ENCODE measurements at places on chromosomes 3 and 15.

DNA sequence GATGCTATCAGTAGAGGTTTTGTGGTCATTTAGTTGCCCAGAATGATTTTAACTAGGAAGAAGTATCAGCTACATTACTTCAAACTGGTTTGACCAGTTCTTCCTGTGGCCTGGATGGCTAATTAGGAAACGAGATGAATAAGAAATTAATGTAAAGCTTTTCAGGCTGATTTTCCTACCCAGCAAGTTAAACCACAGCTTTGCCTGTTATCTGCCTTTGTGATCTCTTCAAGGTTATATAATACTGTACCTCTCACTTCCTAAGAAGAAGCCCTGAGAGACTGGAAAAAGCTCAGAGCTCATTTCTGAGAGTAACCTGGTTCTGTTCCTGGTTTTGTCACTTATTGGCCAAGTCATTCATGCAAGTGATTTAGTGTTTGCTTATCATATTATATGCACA is 782.2 kb upstream of the GOLIM4 start:
- DNase-seq = no peak
- H3K4me3 ChIP-seq = no peak overlapping the region
- H3K36me3 ChIP-seq = no peaks in the 10 kb centered on the region
- H3K27ac ChIP-seq = no peak overlapping the region
- H3K4me1 ChIP-seq = no peaks in the 10 kb centered on the region

- no peak overlapping the region for H3K27ac ChIP-seq
- H3K36me3 ChIP-seq = no peaks in the 10 kb centered on the region
- no peak overlapping the region for H3K4me3 ChIP-seq
- no peaks in the 10 kb centered on the region for H3K4me1 ChIP-seq
Observed at GRCh38 chr3:76403556-76403955, 618.2 kb upstream of the ZNF717 start.

DNA sequence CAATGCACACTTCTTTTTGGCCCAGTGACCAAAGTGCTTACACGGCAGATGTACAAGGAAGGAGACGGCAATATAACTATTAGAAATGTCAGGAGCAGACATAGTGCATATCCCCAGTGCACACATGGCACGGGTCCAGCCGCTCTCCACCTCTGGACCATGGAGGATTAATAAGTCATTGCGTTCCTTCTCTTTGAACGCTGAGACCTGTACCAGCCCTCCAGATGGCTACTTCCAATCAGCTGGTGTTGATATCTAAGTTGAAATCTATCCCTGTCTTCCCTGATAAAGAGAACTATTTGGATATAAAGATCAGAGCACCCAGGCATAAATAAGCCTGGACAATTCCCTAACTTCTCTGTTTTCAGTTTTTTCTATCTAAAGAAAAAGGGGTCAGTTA is 212.5 kb downstream of the CADPS start:
- no peak overlapping the region for H3K4me3 ChIP-seq
- H3K4me1 ChIP-seq = no peaks in the 10 kb centered on the region
- no peak overlapping the region for H3K27ac ChIP-seq
- H3K36me3 ChIP-seq = no peaks in the 10 kb centered on the region
- no peak for DNase-seq

DNA sequence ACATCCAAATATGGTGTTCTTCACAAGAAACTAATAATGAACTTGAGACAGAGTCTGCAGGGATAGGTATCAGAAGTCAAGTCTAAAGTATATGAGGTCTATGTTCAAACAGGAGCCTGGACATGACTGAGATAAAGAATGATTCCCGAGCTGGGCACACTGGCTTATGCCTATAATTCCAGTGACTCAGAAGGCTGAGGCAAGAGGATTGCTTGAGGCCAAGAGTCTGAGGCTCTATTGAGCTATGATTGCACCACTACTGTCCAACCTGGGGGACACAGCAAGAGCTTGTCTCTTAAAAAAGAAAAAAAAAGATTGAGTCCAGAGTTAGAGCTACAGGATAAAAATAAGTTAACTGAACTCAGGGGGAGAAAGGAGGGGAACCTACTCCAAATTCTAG is 246.5 kb downstream of the LRRN1 start:
- no peaks in the 10 kb centered on the region for H3K4me1 ChIP-seq
- no peaks in the 10 kb centered on the region for H3K36me3 ChIP-seq
- no peak overlapping the region for H3K4me3 ChIP-seq
- DNase-seq = no peak

GRCh38 chr15:85963262-85963760 is 116.4 kb upstream of the AGBL1 start:
- DNase-seq = no peak
- no peaks in the 10 kb centered on the region for H3K36me3 ChIP-seq
- no peak overlapping the region for H3K4me3 ChIP-seq
- H3K27me3 ChIP-seq = no peaks in the 10 kb centered on the region

- no peak overlapping the region for H3K27ac ChIP-seq
- peak; percentile 20 for DNase-seq
- H3K4me1 ChIP-seq = no peaks in the 10 kb centered on the region
- H3K4me3 ChIP-seq = no peak overlapping the region
- H3K27me3 ChIP-seq = no peaks in the 10 kb centered on the region
Observed at GRCh38 chr3:126127904-126128303, 44.0 kb upstream of the SLC41A3 start.

DNA sequence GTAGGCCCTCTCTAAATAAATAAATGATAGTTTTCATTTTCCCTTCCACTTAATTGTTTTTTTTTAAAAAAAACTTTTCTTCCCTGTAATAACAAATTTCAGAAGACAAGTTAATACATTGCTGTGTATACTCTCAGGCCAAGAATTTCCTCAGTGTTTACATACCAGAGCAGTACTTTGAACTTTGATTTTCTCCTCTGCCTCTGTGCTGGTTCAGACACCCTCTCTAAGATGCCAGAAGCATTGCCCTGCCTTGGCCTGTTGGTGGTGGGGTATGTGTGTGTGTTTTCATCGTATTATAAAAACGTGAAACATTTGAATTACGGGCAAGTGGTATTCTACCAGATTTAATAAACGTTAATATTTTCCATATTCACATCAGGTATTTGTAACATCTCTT is 70.1 kb downstream of the SMAD3 start:
- peaks cover 34% of the 10 kb centered on the region for H3K4me1 ChIP-seq
- peak overlapping the region; percentile 72 for H3K27ac ChIP-seq
- no peak overlapping the region for H3K4me3 ChIP-seq
- no peaks in the 10 kb centered on the region for H3K36me3 ChIP-seq
- no peak for DNase-seq
- no peaks in the 10 kb centered on the region for H3K27me3 ChIP-seq

DNA sequence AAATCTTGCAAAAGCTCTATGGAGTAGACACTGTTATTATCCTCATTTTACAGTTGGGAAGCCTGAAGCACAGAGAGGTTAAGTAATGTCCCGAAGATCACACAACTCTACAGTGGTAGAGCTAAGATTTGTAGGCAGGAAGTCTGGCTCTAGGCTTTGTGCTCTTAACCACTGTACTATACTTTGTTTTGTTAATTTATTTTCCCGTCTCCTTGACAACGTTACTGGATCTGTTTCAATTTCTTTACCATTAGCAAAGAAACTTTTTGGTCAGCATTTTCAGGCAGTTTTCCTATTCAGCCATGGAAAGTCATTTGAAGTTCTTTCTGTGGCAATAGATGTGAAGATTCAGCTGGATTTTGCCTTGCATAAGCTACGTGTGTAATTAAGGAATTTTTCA is 51.7 kb downstream of the OTOL1 start:
- H3K36me3 ChIP-seq = no peaks in the 10 kb centered on the region
- DNase-seq = no peak
- H3K4me1 ChIP-seq = no peaks in the 10 kb centered on the region
- H3K27me3 ChIP-seq = no peaks in the 10 kb centered on the region
- no peak overlapping the region for H3K27ac ChIP-seq

- no peaks in the 10 kb centered on the region for H3K27me3 ChIP-seq
- no peaks in the 10 kb centered on the region for H3K36me3 ChIP-seq
- no peak overlapping the region for H3K4me3 ChIP-seq
- H3K4me1 ChIP-seq = no peaks in the 10 kb centered on the region
- H3K27ac ChIP-seq = no peak overlapping the region
Observed at GRCh38 chr3:62605413-62606068, 232.2 kb upstream of the FEZF2 start.

GRCh38 chr15:97967881-97968280 is 7.4 kb downstream of the ARRDC4 start:
- H3K4me1 ChIP-seq = peaks cover 12% of the 10 kb centered on the region
- no peaks in the 10 kb centered on the region for H3K27me3 ChIP-seq
- no peak overlapping the region for H3K4me3 ChIP-seq
- no peak overlapping the region for H3K27ac ChIP-seq
- peaks cover 46% of the 10 kb centered on the region for H3K36me3 ChIP-seq

DNA sequence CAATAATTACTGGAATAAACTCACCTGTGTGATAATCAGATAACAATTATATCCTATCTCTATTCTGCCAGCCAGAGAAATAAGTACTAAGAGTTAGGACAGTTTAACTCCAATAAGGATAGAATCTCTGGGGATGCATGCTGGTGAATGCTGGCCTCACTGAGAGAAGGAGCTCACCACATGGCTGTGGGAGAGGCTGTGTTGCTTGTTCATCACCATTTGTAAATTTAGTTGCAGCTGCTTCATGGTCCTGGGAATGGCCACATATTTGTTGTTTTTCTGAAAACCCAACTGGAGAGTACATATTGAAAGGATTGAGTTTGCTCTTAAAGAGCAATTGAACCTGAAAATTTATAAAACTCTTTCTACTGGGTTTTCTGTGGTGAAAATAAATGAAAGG is 207.3 kb downstream of the NECTIN3 start:
- DNase-seq = no peak
- H3K27ac ChIP-seq = no peak overlapping the region
- H3K4me3 ChIP-seq = no peak overlapping the region
- no peaks in the 10 kb centered on the region for H3K27me3 ChIP-seq
- H3K4me1 ChIP-seq = no peaks in the 10 kb centered on the region

DNA sequence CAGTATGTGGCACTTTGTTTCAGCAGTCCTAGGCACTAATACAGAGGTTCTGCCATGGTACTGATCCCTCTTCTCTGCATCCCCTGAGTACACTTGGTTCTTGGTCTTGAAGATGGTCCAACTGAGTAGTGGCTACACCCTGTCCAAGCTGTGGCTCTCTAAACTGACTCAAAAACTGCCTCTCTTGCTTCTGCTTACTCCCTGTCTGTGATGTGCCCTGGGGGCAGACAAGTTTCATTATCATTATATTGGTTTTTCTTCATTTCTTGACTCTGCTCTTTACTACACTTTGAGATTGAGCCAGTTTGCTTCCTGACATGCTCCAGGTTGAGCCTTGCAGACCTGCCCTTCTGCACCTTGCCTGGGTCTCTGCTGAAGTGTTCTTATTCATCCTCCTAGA is 18.9 kb upstream of the ST3GAL6 start:
- H3K36me3 ChIP-seq = no peaks in the 10 kb centered on the region
- no peaks in the 10 kb centered on the region for H3K27me3 ChIP-seq
- H3K4me3 ChIP-seq = no peak overlapping the region
- no peak for DNase-seq

DNA sequence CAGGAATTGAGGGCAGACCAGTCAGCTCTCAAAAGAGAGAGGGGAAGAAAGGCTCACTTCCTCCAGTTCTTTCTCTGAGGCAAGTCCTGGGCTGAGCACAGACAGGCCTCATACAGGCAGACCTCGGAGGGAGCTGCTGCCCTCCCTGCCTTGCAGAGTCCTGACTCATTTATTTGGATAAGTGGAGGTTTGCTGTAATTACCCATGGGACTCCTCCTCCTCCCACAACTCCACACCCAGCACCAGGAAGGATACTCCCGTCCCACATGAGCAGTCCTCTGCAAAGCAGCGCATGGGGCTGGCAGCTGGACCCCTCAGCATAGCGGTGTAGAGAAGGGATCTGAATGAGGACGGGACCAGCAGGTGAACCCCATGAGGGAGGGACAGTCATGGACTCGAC is 13.4 kb upstream of the SCN10A start:
- no peaks in the 10 kb centered on the region for H3K4me1 ChIP-seq
- no peak for DNase-seq
- H3K27ac ChIP-seq = no peak overlapping the region
- H3K4me3 ChIP-seq = no peak overlapping the region

DNA sequence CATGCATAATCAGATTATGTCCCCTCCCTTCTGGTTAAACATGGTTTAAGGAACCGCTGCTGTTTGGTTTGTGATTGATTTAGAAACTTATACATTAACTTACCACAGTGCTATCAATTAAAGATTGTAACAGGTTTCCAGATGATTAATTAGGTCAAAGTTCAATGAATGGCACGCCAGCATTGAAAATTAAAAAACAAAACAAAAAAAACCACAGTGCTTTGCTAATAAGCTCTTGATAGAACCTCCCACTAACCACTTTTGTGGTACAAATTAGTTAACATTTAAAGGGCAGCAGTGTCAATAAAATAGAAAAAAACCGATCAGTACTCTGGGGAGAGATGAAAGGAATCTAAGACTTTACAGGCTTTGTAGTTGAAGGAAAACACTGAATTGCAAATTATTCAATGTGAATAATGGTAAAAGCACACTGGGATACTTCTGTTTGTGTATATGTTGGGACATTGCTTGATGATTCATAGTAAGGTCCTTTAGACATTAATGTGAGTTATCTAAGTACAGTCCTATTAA is 7.6 kb upstream of the C3orf38 start:
- no peak for DNase-seq
- no peak overlapping the region for H3K4me3 ChIP-seq
- no peak overlapping the region for H3K27ac ChIP-seq
- H3K27me3 ChIP-seq = no peaks in the 10 kb centered on the region

GRCh38 chr3:43753741-43754715 is 63.3 kb downstream of the ABHD5 start:
- no peak overlapping the region for H3K27ac ChIP-seq
- no peak overlapping the region for H3K4me3 ChIP-seq
- no peak for DNase-seq
- H3K27me3 ChIP-seq = no peaks in the 10 kb centered on the region
- no peaks in the 10 kb centered on the region for H3K36me3 ChIP-seq
- no peaks in the 10 kb centered on the region for H3K4me1 ChIP-seq

GRCh38 chr3:131973731-131974130 is 61.1 kb downstream of the CPNE4 start:
- peaks cover 2% of the 10 kb centered on the region for H3K27me3 ChIP-seq
- no peak for DNase-seq
- H3K4me1 ChIP-seq = no peaks in the 10 kb centered on the region
- H3K27ac ChIP-seq = no peak overlapping the region
- no peaks in the 10 kb centered on the region for H3K36me3 ChIP-seq
- H3K4me3 ChIP-seq = no peak overlapping the region

GRCh38 chr3:30649572-30650318 is 43.3 kb downstream of the TGFBR2 start:
- no peak overlapping the region for H3K4me3 ChIP-seq
- no peak for DNase-seq
- peaks cover 31% of the 10 kb centered on the region for H3K36me3 ChIP-seq
- H3K27ac ChIP-seq = no peak overlapping the region

- no peaks in the 10 kb centered on the region for H3K27me3 ChIP-seq
- H3K4me3 ChIP-seq = no peak overlapping the region
- DNase-seq = no peak
- no peak overlapping the region for H3K27ac ChIP-seq
- no peaks in the 10 kb centered on the region for H3K36me3 ChIP-seq
Observed at GRCh38 chr3:93989241-93989640, 9.3 kb downstream of the ARL13B start.

GRCh38 chr15:40826423-40827075 is 2.0 kb downstream of the PPP1R14D start:
- H3K27ac ChIP-seq = no peak overlapping the region
- no peak for DNase-seq
- no peaks in the 10 kb centered on the region for H3K27me3 ChIP-seq
- H3K4me1 ChIP-seq = no peaks in the 10 kb centered on the region
- no peak overlapping the region for H3K4me3 ChIP-seq
- H3K36me3 ChIP-seq = no peaks in the 10 kb centered on the region

All from liver (tissue), 10 donors.